ENCODE measurements at places on chromosomes 1 and 21.

GRCh38 chr1:202143768-202144401, 652 bp downstream of the ARL8A start:
- DNase-seq, result no peak

DNA sequence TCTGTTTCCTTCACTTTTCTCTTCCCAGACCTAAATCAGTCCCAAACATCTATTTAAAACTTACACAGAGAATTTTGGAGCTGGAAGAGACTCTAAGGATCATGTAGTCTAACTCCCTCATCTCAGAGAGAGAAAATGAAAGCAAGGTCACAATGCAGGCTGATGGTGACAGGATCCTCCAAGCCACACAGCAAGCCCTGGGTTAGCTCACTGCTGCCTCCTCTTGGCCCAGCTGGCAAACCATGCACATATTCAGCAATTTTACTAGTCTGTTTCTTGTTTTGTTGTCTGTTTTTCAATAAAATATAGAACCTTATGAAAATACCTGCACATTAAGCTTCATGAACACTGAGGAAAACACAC, 27.7 kb upstream of the LY9 start:
- no peak for DNase-seq

GRCh38 chr1:6762060-6762459, 23.2 kb upstream of the CAMTA1 start:
- no peak for DNase-seq

GRCh38 chr1:150372580-150372979, 8.6 kb downstream of the RPRD2 start:
- no peak for DNase-seq

DNA sequence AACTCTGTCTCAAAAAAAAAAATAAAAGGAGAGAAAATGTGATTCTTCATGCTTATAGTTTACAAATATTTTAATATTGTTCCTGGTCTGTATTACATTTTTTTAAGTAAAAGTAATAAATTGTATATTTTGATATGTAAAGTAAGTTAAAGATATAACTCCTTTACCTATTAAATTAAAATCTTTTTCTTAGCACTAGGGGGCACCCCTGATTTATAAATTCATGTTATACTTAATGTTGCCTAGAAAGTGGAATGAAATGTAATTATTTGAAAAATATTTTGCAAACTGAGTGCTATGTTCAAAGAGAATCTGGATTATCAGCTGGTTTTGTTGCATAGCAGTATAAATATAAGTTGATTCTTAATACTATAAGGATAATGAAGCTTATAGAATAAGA, 49.2 kb downstream of the RALGPS2 start:
- no peak for DNase-seq

DNA sequence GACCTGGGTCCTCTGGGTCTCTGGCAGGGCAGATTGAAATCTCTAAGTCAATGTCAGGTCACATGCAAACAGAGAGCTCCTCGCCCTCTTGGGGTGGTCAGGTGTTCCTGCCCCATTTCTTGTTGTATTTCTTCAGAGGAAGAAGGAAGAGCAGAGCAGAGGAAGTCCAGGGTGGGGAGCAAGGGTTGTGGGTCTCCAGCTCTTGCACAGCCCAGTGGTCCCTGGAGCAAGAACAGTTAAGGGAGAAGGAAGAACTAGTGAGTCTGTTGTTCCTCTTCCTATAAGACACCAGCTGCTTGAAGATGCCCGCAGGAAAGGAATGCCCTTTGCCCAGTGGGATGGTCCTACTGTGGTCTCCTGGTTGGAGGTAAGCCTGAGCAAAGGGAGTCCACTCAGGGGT, 26.3 kb downstream of the MYOG start:
- no peak for DNase-seq

DNA sequence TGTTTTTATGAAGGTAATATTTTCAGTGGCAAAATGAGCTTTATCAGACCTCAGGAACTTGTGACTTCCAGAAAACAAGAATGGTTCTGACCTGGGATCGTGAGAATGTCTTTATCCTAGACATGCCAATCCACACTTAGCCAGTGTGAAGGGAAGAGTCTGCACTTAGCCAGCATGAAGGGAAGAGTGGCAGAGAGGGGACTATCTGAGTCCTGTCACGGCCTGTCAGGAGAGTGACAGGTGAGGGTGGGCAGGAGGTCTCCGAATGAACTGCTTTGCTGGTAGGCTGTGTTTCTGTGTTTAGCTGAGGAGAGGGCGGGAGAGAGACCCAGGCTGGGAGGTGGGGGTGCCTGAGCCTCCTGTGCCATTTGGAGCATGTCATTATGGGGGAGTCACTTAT, 173.1 kb downstream of the KIF26B start:
- DNase-seq, result no peak

DNA sequence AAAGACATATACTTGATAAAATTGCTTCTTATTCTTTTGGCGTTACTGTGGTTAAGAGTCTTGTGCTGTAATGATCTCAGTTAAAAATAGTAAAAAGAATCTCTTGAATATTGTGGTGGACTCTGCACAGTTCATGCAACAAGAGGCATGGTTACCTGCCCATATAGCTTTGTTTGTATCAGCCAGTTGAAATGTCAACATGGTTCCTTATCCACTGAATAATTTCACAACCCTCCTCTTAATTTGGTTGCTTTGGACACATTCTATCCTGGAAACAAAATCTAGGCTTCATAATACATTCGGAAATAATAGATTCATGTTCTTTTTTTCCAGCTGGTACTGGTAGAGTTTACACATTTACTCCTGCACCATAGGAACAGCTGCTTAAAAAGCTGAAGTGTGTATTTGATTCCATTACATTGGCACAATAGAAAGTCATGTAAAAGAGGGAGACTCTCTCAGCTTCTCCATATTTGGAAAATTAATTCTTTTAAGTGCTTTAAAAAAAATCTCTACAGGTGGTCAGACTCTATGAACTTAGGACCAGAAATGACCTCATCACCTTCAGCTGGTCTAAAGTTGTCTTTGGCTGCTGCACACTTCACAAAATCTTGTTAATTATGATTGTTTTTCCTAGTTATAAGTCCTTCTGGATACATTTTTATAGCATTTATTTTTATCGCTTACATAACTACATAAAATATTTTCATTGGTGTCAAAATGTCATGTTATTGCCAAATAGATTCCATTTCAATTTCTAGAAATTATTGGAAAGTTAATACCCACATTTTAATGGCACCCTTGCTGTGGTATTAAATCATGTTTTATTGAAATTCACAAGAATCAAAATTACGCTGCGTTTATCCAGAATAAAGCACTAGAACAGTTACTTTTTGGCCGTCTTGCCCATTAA, 100.2 kb downstream of the LTN1 start:
- DNase-seq, result no peak

- no peak for DNase-seq
Measured at GRCh38 chr1:114154963-114155322, 1.3 kb upstream of the SYT6 start.

GRCh38 chr1:151314137-151314875, 12.9 kb downstream of the PI4KB start:
- DNase-seq, result peak; percentile 85

DNA sequence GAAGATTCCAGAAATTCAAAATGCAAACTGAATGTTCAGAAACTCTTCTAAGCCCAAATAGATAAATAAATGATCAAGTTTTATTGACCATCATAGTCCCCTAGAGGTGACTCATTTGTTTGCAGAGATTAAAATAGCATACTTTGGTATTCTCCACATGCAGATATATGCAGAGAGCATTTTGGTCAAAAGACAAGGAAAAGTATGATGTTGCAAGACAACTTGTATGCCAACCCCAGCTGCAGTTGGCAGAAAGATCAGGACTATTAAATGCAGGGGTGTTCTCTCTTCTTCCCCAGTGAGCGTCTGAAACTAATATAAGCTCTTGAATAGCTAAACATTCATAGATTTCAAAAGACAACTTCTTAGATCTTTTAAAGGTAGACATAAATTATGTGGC, 404.9 kb downstream of the LTN1 start:
- DNase-seq, result no peak

DNA sequence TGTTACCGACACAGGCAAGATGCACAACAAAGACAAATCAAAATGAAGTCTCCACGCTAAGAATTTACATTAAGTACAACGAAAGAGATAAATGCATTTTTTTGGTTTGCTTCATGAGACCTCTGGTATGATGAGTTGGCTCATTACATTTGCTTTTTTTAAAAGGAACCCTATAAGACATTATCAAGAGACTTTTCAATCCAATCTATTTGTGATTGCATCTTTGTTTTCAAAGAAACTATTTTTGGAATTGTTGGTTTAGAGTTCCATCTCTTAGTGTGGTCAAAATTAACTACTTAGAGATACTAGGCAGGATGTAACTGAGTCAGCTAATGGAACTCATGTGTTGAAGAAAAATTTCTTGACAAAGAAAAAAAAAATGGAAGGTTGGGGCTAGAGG, 200.1 kb downstream of the ZC3H11B start:
- no peak for DNase-seq

DNA sequence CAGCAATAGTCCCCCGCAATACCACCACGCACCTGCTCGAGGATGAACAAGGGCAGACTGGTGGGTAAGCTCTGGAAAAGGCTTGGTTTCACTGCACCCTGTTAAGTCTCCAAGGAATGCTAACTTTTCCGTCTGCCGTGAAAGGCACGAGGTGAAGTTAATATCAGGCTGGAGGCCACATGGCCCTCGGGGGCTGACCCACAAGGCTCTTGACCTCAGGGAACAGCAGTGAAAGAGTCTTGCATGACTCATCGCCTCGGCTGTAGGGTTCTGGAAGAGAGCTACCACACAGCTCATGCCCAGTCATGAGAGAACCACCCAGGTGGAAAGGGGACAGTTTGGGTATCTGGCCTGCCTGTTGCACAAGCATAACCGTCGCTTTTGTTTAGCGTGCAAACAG, 24.7 kb downstream of the SCCPDH start:
- DNase-seq, result no peak

All from gastrocnemius medialis (tissue), 4 donors.